ENCODE measurements at places on chromosomes 12 and 14.

GRCh38 chr14:24013654-24014514 is 25.2 kb downstream of the DHRS4L2 start:
- DNase-seq = peak; percentile 73

DNA sequence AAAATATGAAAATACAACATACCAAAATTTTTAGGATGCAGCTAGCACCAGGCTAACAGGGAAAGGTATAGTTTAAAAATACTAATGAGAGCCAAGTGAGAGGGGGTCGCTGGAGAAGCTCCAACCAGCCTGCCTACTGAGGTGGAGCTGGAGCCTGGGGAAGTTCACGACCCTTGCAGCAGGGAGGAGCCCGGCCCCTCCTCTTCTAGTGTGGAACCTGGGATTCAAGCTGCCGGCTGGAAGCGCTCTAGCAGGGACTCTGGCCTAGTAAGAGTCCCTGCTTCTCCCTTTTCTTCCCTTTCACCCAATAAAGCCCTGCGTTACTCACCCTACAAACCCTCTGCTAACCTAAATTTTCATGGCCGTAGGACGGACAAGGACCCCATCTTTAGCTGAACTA is 5.0 kb upstream of the KCNK13 start:
- no peak for DNase-seq

DNA sequence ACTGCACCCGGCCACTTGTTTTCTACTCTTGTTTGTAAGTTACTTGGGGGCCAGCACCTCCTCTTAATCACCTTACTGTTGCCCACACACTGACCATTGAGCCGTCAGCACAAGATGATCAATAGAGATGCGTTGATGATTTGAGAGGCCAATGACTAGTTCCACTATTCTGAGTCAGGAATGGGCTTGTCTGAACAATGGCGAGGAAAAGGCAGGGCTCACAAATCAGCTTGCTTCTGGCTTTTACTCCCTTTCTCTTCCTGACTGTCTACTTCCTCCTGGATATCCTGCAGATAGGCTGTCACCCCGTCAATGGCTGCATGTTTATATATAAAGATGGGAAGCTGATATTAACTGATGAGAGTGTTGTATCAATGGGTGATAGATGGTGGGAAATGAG is 29.1 kb upstream of the HDAC7 start:
- no peak for DNase-seq

- no peak for DNase-seq
These were observed 23.6 kb downstream of the ZBTB42 start for GRCh38 chr14:104824353-104824997.

DNA sequence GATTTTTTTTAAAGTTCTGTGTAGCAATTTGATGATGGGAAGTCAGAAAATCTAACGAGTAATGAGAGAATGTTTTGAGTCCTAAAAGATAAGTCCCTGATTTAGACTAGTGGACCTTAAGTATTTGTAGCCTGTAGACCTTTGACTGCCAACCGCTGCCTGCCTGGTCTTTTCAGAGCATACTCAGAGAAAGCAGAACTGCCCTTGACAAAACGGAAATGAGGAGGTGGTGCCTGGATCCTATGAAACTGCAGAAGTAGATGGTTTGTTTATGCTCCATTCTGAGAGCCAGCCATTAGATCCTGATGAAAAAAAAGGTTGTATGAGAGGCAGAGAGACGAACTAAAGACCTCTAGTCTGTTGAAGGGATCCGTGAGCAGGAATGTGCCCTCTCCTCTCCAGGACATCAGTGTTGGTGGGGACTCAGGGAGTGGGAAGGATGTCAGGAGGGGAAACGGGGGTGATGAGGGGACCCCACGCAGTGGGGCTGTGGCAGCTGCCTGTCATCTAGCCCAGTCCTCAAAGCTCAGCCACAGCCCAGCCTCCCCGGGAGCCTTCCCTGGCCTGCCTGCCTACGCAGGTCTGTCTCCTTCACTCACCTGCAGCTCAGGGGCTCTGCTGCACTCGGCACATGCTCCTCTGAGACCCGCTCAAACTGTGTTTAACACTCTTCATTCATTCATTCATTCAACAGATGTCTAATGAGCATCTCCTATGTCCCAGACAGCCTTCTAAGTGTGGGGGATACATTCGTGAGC is 447.5 kb downstream of the AACS start:
- DNase-seq = no peak

GRCh38 chr12:69105101-69105962 is 134.0 kb upstream of the CPSF6 start:
- no peak for DNase-seq

GRCh38 chr12:57467212-57467874 is 7.8 kb downstream of the GLI1 start:
- no peak for DNase-seq

DNA sequence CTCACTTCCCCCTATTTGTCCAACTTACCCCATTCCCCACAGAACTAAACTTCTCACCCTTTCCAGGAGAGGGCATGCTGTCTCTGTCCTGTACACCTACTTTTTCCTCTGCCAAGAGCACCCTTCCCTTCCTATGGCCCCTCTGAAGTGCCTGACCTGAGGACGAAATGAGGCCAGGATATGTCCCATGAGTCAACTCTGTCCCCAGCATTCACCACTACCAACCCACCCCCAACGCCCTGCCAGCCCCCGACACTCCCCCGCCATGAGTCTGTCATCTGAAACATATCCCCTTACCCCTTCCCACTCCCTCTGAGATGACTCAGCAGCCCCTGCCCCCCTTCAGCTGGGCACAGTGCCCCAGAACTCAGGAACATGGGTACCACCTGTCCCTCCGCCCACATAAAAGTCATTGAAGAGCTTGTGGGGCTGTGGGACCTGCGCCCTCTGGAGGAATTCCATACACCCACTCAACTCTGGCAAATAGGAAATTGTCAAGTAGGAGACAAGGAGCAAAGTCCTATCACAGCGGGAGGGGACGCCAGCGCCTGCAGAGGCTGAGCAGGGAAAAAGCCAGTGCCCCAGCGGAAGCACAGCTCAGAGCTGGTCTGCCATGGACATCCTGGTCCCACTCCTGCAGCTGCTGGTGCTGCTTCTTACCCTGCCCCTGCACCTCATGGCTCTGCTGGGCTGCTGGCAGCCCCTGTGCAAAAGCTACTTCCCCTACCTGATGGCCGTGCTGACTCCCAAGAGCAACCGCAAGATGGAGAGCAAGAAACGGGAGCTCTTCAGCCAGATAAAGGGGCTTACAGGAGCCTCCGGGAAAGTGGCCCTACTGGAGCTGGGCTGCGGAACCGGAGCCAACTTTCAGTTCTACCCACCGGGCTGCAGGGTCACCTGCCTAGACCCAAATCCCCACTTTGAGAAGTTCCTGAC is 26.3 kb downstream of the ITGA7 start:
- peak; percentile 61 for DNase-seq

GRCh38 chr12:12467688-12468261 is 94.9 kb downstream of the DUSP16 start:
- no peak for DNase-seq

- DNase-seq = no peak
These were observed 948.7 kb upstream of the SEL1L start for GRCh38 chr14:82482345-82482744.

- DNase-seq = peak; percentile 62
These were observed 5.1 kb downstream of the ERBB3 start for GRCh38 chr12:56084958-56085543.

DNA sequence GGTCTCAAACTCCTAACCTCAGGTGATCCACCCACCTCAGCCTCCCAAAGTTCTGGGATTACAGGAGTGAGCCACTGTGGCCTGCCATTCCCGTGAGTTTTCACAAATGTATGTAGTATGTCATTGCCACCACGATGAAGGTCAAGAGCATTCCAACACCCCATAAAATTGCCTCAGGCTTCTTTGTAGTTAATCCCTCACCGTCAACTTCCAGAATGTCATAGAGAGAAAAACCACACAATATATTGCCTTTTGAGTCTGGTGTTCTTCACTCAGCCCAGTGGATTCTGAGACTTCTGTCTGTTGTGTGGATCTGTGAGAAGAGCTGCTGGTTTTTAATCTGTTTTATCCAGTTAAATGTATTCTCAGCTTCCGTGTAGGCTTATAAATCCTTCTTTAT is 12.6 kb upstream of the CFAP251 start:
- DNase-seq = no peak
